ENCODE measurements at places on chromosomes 6 and 20. TPM values are rescaled to one million over a fixed set of nuclear protein-coding genes. Genes with fewer than 3 reads are reported as not detected.

DNA sequence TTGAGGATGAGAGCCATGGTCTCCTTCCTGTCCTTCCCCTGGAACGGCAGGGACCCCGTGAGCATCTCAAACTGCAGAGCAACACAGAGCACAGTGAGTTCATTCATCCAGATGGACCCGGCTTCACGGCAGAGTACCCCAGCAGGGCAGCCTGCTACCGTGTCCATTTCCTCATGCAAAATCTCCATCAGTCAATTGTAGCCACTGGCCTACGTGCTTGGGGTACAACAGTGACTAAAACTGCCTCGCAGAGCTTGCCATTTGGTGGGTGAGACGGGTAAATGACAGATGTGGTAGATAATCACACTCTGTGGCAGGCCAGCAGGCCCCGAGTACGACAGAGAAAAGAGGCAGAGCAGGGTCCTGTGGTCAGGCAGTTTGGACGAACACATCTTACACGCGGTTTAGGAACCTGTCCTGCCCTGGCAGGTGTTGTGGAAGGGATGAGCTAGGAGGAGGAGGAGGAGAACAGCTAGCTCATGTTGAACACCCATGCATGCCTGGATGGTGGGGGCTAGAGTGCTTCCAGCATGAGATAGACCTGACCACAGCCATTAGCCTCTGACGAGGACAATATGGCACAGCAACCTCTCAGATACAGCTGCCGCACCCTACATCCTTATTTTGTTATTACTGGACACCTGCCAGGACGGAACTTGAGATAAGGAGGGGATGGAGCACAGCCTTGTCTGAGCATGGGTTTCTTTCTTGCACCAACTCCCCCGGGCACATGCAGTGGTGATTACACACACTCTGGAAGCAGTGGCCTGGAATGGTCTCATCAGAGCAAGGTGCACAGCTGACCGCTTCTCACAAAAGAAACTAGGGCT is 95.6 kb downstream of the RAMACL start:
- H3K4me1 ChIP-seq = peaks cover 8% of the 10 kb centered on the region
- no peak overlapping the region for H3K27ac ChIP-seq
- H3K4me3 ChIP-seq = no peak overlapping the region
- no peaks in the 10 kb centered on the region for H3K36me3 ChIP-seq
- no peaks in the 10 kb centered on the region for H3K27me3 ChIP-seq
- no peak for DNase-seq

GRCh38 chr6:17103715-17104114 is 1.9 kb downstream of the STMND1 start:
- H3K27me3 ChIP-seq = peaks cover 57% of the 10 kb centered on the region
- no peaks in the 10 kb centered on the region for H3K4me1 ChIP-seq
- H3K4me3 ChIP-seq = no peak overlapping the region

- H3K4me3 ChIP-seq = no peak overlapping the region
- no peaks in the 10 kb centered on the region for H3K36me3 ChIP-seq
- DNase-seq = no peak
- peaks cover 15% of the 10 kb centered on the region for H3K4me1 ChIP-seq
- no peak overlapping the region for H3K27ac ChIP-seq
- no peaks in the 10 kb centered on the region for H3K27me3 ChIP-seq
Measured at GRCh38 chr6:65700561-65700960, 6.5 kb downstream of the EYS start.

DNA sequence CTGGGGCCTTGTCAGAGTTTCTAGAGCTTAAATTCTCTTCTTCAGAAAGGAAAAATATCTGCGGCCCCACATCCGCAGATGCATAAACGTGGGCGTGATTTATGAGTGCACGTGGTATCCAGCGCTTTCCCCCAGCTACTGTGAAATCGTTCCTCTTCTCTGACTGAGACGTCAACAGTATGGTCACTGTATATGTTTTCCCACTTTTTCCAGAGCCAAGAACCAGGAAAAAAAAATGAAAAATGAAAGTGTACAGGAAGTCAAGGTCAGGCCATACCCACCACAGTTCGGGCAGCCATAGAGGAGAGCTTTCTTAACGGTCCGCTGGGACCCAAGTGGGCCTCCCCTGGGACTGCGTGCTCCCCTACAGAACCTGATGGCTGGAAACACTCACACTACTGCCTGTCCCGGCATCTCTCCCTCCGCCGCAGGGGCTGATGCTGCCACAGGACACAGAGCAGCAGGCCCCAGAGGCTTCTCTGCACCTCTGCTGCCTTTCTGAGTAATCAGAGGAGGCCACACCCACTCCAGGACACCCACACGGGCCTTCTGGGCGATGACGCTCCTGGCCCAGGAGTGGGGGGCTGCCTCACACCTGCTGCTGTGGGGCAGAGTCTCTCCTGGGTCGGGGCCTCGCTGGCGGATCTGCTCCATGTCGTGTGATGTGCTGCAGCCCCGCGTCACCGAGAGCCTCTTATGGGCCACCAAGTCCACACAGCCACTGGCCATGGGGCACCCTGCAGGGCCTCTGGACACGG is 16.4 kb upstream of the STX16 start:
- H3K27ac ChIP-seq = no peak overlapping the region
- DNase-seq = no peak
- H3K4me3 ChIP-seq = no peak overlapping the region

DNA sequence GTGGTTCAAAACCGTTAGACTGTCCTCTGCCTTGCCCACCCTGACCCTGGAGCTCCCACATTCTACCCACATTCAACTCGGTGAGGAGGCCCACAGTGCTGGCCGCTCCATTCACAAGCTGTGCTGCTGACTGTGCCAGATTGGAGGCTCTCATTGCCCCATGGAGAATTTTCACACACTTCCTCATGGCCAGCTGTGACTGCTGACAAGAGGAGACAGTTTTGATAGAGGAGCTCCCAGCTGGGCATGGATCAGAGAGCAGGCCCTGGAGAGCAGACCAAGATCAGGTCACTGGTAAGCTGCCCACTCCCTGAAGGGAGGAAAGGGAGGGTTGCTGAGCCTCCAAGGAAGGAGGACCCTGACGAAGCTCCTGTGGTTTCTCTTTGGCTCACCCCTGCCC is 246.1 kb upstream of the RIN2 start:
- H3K36me3 ChIP-seq = no peaks in the 10 kb centered on the region
- no peaks in the 10 kb centered on the region for H3K27me3 ChIP-seq
- H3K27ac ChIP-seq = no peak overlapping the region
- H3K4me3 ChIP-seq = no peak overlapping the region
- no peak for DNase-seq
- peaks cover 12% of the 10 kb centered on the region for H3K4me1 ChIP-seq

GRCh38 chr6:140809694-140810101 is 1323.0 kb upstream of the GJE1 start:
- no peak overlapping the region for H3K27ac ChIP-seq
- no peaks in the 10 kb centered on the region for H3K36me3 ChIP-seq
- no peaks in the 10 kb centered on the region for H3K4me1 ChIP-seq
- H3K27me3 ChIP-seq = no peaks in the 10 kb centered on the region

- H3K4me1 ChIP-seq = peaks cover 7% of the 10 kb centered on the region
- DNase-seq = no peak
- H3K27ac ChIP-seq = no peak overlapping the region
- H3K4me3 ChIP-seq = no peak overlapping the region
- H3K27me3 ChIP-seq = no peaks in the 10 kb centered on the region
Measured at GRCh38 chr20:59984541-59984940, 26.3 kb downstream of the CDH26 start.

- H3K4me1 ChIP-seq = peaks cover 27% of the 10 kb centered on the region
- no peak for DNase-seq
- no peaks in the 10 kb centered on the region for H3K27me3 ChIP-seq
Measured at GRCh38 chr20:20740541-20740940, 28.1 kb upstream of the RALGAPA2 start.

GRCh38 chr6:106628658-106629102 is 618 bp downstream of the RTN4IP1 start:
- peak; percentile 18 for DNase-seq
- peak overlapping the region; percentile 89 for H3K4me3 ChIP-seq
- H3K4me1 ChIP-seq = peaks cover 6% of the 10 kb centered on the region
- H3K36me3 ChIP-seq = no peaks in the 10 kb centered on the region
- peak overlapping the region; percentile 40 for H3K27ac ChIP-seq
- H3K27me3 ChIP-seq = no peaks in the 10 kb centered on the region

DNA sequence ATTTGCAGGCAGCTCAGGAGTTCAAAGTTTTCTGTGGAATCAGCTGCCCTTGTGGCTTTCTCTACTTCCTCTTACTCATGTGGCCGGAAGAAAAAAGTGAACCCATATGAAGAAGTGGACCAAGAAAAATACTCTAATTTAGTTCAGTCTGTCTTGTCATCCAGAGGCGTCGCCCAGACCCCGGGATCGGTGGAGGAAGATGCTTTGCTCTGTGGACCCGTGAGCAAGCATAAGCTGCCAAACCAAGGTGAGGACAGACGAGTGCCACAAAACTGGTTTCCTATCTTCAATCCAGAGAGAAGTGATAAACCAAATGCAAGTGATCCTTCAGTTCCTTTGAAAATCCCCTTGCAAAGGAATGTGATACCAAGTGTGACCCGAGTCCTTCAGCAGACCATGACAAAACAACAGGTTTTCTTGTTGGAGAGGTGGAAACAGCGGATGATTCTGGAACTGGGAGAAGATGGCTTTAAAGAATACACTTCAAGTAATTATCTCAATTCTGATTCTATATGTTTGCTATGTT is 1.1 kb downstream of the MGME1 start:
- H3K36me3 ChIP-seq = peaks cover 3% of the 10 kb centered on the region
- H3K27me3 ChIP-seq = no peaks in the 10 kb centered on the region
- peaks cover 33% of the 10 kb centered on the region for H3K4me1 ChIP-seq
- H3K27ac ChIP-seq = no peak overlapping the region

DNA sequence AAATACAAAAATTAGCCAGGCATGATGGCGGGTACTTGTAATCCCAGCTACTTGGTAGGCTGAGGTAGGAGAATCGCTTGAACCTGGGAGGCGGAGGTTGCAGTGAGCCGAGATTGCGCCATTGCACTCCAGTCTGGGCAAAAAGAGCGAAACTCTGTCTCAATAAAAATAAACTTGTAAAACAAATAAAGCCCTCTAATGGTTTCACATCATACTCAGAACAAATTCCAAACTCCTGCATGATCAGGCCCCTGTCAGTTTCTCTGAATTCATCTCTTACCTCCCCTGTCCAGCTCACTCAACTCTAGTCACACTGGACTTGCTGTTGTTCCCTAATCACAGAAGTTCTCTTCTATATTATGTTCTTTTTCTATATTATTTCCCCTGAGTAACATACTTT is 43.1 kb upstream of the SGK1 start:
- no peaks in the 10 kb centered on the region for H3K36me3 ChIP-seq
- H3K27ac ChIP-seq = no peak overlapping the region
- H3K4me1 ChIP-seq = no peaks in the 10 kb centered on the region
- H3K4me3 ChIP-seq = no peak overlapping the region
- no peak for DNase-seq

- H3K27me3 ChIP-seq = no peaks in the 10 kb centered on the region
- no peak overlapping the region for H3K27ac ChIP-seq
- peaks cover 5% of the 10 kb centered on the region for H3K4me1 ChIP-seq
- no peak for DNase-seq
Measured at GRCh38 chr6:15044948-15045347, 200.9 kb upstream of the JARID2 start.

DNA sequence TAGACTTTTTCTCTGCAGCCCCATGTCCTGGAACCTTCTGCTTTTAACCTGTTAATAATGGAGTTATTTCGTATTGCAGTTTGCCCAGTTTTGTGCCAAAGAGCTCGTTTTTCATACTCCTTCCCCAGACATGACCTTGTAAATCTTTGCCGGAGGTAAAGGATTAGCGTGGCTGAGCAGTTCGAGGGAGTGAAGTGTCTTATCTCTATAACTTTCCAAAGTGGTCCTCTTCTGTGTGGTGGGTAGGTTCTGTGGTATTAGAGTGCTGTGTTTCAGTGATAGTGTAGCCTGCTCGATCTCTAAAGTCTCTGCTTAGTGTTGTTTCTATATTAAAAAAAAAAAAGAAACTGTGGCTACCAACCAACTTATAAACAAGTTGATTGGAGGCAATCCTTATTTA is 67.5 kb downstream of the FARS2 start:
- no peak overlapping the region for H3K4me3 ChIP-seq
- H3K27me3 ChIP-seq = no peaks in the 10 kb centered on the region
- H3K27ac ChIP-seq = no peak overlapping the region

DNA sequence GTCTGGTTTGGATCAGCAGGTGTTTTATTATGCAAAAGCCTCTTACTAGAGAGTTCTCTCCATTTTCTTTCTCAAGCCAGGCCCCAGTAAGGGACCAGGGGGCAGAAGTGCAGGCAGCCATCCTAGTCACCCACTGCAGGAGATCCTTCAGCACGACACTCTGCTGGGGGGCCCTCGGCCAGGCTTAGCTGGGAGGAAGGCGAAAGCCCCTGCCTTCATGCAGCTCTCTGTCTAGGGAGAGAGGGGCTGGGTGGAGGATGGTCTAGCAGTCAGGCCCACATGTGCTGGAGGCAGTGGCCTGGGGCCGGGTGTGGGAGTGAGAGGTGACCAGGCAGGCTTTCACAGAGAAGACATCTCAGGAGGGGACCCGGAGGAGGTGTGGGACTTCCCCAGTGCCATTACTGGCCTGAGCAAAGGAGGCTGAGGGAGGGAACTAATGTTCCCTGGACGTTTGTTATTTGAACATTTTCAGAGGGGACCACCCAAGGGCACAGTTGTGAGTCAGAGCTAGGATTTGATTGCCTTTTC is 33.5 kb upstream of the VSTM2L start:
- H3K4me1 ChIP-seq = peaks cover 20% of the 10 kb centered on the region
- no peaks in the 10 kb centered on the region for H3K36me3 ChIP-seq
- no peaks in the 10 kb centered on the region for H3K27me3 ChIP-seq

- H3K4me3 ChIP-seq = no peak overlapping the region
- no peak overlapping the region for H3K27ac ChIP-seq
- H3K4me1 ChIP-seq = no peaks in the 10 kb centered on the region
Measured at GRCh38 chr6:86535100-86535499, 402.2 kb upstream of the HTR1E start.

Gene ILRUN
- 41.8 TPM for total RNA-seq

Gene SPATA25
- total RNA-seq = 0.43 TPM

Gene SIRPB1
- total RNA-seq = 0.62 TPM

Gene CTCFL
- total RNA-seq = 0.34 TPM

Gene BMP5
- 1.5 TPM for total RNA-seq

Gene AVP
- total RNA-seq = not detected

Gene ZNF391
- 16.5 TPM for total RNA-seq

Gene C6orf47
- 17.1 TPM for total RNA-seq

Measured in neural progenitor cell (in vitro differentiated cells).